Spinal cord (tissue), 10 donors: ENCODE measurements at places on chromosomes 13 and 19. TPM values are rescaled to one million over a fixed set of nuclear protein-coding genes. Genes with fewer than 3 reads are reported as not detected.
A peak's percentile ranks its signal among the peaks of the same experiment; 100 is the strongest.

DNA sequence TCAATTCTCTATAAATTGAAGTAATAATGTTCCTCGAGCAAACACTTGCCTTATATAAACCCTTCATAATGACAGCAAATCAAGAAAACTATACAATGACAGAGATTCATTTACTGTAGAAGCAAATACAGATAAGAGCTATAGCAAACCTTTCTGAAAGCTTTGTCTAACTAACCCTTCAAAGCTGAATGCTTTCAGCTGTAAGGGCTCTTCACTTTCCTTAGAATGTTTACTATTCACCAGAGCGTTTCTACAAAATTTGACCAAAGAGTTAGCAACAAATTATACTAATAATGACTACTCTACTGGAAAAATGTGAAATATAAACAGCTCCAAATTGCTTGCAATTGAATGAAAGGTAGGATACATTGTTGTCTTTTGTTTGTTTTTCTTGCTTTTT lies 218.1 kb downstream of the SLITRK5 start:
- DNase-seq, result no peak

- DNase-seq, result no peak
Observed at GRCh38 chr13:109672545-109672944, 113.8 kb downstream of the IRS2 start.

GRCh38 chr19:51572908-51573307 lies 1.8 kb downstream of the ZNF175 start:
- DNase-seq, result no peak

- no peak for DNase-seq
Observed at GRCh38 chr13:103282571-103283450, 216.6 kb upstream of the SLC10A2 start.

DNA sequence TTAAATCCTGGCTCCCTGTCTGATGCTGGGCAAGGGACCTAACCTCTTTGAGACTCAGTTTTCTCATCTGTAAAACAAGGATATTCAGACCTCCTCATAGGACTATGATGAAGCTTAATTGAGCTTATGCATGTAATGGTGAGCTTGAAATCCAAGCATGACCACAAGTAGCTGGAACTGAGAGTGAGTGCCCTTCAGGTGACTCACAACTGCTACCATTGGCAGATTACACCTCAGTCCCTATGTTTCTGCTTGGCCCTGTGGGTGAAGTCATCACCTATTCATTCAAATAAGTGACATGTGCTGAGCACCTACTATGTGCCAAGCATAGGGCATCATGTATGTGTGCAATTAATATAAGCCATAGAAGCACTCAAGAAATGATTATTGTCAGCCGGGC lies 25.7 kb downstream of the NOVA2 start:
- DNase-seq, result no peak

- DNase-seq, result peak; percentile 91
Observed at GRCh38 chr19:18594096-18594823, 5.7 kb downstream of the REX1BD start.

- DNase-seq, result no peak
Observed at GRCh38 chr19:2477732-2478191, 1.8 kb downstream of the GADD45B start.

DNA sequence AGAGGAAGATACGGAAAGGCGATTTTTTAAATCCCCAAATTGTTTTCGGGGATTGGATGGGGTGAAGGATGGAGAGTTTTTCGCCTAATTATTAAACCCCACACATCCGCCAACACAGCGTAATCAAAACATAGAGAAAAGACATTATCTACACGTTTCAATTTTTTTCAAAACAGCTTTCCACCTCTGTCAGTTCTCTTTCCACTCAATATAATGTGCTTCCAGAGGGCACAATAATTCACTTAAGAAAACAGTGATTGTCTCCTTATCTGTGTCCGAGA lies 435 bp upstream of the OBI1 start:
- no peak for DNase-seq

DNA sequence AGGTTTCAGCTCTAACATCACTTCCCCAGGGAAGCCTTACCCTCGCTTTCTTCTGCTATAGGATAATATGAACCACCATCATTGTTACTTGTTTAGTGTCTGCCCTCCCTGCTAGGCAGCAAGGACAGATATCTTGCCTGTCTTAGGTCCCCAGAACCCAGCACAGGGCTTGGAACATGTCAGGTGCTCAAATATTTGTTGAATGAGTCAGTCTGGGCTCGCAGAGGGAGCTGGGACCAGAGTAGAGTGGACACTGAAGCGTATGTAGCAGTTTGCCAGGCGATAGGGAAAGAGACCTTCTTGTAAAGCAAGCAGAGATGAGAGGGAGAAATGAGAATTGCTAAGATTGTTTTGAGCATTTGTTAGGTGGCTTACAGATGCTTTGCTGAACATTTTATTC lies 11.7 kb downstream of the BCKDHA start:
- DNase-seq, result no peak

DNA sequence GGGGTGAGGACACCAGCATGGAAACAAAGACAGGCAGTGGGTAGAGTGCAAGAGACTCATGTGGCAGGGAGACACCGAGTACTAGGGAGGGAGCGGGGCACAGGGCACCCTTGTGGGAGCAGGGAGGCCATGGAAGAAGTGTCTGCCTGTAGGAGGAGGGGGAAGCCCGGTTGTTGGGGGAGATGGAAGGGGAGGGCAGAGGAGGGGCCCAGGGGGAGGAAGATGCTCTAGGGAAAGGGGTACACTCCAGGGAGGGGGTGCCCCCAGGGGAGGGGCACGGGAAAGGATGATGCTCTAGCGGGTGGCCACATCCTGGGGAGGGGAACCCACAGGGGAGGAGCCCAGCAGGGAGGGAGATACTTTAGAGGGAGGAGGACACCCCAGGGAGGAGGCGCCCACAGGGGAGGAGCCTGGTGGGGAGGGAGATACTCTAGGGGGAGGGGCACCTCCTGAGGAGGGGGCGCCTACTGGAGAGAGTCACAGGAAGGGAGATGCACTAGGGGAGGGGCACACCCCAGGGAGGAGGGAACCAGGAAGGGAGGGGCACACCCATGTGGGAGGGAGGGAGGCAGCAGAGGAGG lies 24.9 kb downstream of the CPAMD8 start:
- DNase-seq, result no peak

- DNase-seq, result no peak
Observed at GRCh38 chr13:44068169-44068568, 188.5 kb downstream of the LACC1 start.

DNA sequence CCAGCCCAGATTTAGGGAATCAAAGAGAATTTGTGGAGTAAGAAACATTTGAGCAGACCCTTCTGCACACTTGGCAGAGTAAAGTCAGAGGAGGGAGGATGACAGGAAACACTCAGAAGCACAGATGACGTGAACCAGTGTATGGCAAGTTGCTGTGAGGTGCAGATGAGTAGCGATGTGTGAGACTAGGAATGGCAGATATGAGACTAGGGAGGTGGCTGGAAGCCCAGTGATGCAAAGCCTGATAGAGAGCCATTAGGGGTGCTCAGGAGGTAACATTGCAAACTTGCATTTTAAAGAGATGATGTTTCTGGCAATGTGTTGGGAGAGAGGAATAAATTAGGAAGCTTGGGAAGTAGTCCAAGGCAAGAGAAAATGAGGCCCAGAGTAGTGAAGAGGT lies 44.0 kb downstream of the PCDH17 start:
- no peak for DNase-seq

DNA sequence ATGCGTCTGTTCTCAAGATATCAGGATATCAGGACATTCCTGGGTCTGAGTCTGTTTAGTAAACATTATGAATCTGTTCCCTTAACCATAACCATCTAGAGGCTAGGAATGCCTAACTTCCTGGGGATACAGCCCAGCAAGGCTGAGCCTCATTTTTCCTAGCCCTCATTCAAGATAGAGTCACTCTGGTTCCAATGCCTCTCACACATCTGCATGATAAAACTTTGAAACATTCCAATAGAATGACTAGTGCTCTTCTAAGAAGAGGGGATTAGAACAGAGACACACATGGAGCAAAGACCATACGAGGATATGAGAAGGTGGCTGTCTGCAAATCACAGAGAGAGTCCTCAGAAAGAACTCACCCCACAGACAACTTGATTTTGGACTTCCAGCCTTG lies 20.6 kb upstream of the CABP5 start:
- no peak for DNase-seq

ZNF534 gene
- 0.40 TPM for total RNA-seq

LRP3 gene
- total RNA-seq, result 44.7 TPM

SBSN gene
- 0.06 TPM for total RNA-seq

IRS2 gene
- 6.2 TPM for total RNA-seq

APOE gene
- 945 TPM for total RNA-seq

MAB21L1 gene
- total RNA-seq, result 3.7 TPM

TFDP1 gene
- total RNA-seq, result 50.2 TPM

DLEU7 gene
- total RNA-seq, result 3.9 TPM
